Renal cortical epithelial cell (primary cell): ENCODE measurements at places on chromosomes 4 and X.
A peak's percentile ranks its signal among the peaks of the same experiment; 100 is the strongest.

DNA sequence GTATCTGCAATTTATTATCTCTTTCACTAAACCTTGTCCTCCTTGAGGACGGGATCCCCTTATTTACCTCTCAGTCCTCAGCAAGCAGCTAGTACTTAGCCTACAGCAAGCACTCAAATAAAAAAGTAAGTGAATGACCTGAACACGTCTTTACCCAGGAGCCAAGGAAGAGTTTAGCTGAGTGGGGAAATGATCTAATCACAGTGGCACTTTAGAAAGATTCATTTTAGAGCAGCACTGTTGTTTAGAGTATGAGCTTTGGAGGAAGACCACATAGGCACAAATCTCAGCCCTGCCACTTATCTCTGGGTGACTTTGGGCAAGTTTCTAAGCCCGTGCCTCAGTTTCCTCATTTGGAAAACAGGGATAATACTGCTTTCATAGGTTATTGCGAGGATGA, 2.7 kb downstream of the FAM120C start:
- peak; percentile 19 for DNase-seq

DNA sequence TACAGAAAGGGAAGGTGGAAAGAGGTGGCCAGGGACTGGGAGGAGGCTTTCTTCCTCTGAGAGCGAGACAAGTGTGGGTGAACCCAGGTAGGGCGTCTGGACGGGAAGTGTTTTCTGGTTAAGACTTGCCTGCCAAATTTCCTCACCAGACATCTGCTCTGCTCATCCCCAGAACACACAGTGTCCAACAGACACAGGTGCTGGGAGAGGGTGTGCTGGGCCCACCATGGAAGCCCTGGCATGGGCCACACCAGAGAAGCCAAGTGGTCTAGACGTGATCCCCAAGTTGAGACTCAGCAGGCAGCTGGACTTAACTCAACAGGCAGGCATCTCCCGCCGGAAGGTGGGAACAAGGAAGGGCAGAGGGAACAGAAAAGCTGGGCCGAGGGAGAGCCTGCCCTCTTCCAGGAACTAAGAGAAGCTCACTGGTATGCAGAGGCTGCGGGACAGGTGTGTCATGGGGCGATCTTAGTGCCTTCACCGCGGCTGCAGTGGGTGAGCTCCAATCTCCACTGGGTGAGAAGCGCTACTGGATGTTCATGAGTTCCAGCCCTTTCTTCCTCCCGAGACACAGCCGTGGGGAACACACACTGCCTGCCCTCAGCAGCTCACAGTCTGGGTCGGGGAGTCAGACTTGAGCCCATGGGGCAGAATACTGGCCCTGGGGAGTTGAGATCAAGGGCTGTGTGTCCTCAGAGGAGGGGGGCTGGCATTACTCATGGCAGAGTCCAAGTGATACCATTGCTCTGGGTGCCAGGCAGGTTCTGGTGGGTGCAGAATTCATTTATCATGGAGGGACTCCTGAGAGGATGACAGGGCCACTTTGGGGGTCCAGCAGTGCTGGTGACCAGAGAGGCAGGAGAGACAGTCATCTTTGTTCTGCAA, 110.2 kb downstream of the CPZ start:
- no peak for DNase-seq

DNA sequence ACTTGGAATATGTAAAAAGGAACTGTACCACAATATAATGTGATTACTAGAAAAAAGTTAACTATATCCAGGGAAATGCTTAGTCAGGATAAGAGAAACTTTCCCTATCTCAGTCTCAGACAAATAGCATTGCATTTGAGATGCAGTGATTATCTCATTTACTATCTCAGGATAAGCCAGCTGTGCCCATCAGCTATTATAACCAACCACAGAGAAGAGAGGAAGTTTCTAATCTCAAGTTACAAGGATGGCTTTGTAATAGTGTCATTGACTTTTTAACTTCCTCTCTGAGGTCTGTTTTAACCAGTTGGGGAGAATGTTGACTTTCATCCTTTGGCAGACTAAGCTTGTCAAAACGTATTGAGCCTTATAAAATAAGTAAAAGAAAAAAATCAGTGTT, 56.5 kb downstream of the SNX25 start:
- DNase-seq = peak; percentile 16

DNA sequence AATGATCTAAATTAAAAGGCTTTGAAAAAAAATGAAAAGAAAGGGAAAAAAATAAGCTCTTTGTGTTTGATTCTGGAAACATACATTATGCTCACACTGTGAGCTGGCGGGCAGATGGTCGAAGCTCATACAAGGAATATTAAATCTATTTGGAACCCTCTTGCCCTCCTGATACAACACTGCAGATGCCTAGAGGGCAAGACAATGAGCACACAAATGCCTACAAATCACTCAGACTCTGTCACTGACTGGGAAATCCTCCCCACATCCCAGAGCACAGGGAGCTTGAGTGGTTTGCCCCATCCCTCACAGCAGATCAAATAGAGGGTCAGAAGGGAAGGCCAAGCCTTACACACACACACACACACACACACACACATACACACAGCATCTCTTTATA, 320.4 kb downstream of the HNRNPD start:
- DNase-seq = no peak

DNA sequence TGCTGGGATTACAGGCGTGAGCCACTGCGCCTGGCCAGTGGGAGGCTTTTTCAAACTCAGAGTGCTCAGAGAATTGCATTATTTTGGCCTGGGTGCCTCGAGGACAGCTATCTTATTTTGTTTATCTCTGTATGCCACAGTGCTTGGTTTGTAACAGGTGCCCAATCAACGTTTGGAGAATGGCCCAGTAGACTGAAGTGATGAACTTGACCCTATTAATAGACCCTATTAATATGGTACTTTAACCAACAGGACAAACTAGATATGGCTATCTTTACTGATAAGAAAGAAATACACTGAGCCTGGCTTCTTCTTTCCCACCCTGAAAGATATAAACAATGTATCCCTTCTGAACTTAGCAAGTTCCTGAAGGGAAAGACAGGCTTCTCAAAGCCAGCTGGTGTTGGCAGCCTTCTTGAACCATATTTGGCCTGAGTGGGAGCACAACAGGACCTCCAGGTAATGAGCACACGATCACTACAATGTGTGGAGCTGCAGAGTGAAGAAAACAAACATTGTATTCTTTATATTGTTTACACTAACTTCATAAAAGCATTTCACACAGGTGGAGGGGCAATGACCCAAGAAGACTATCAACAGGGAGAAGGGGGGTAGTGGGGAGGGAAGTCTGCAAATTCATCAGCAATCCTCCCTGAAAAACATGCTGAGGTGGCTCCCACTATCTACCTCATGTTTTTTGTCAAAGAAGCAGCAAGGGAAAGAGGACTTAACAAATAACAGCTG, 41.7 kb downstream of the PRPS1 start:
- no peak for DNase-seq

- peak; percentile 98 for DNase-seq
Observed at GRCh38 chr4:186676531-186677161, 47.0 kb downstream of the FAT1 start.

DNA sequence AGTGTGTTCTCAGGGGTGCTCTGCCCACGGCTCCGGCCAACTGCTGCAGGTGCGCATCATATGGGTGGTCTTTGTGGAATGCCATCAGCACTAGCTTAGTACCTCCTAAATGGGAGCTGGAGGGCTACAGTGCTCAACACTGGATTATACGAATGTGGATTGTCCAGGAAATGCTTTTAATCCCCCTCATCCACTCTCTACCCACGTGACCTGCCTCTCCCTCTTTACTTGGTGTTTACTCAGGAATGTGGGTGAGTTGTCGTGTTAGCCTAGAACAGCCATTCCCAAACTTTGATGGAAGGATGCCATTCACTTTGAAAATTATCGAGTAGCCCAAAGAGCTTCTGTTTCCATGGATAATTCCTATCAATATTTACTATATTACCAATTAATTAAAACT, 150.8 kb downstream of the PTTG2 start:
- DNase-seq = no peak

DNA sequence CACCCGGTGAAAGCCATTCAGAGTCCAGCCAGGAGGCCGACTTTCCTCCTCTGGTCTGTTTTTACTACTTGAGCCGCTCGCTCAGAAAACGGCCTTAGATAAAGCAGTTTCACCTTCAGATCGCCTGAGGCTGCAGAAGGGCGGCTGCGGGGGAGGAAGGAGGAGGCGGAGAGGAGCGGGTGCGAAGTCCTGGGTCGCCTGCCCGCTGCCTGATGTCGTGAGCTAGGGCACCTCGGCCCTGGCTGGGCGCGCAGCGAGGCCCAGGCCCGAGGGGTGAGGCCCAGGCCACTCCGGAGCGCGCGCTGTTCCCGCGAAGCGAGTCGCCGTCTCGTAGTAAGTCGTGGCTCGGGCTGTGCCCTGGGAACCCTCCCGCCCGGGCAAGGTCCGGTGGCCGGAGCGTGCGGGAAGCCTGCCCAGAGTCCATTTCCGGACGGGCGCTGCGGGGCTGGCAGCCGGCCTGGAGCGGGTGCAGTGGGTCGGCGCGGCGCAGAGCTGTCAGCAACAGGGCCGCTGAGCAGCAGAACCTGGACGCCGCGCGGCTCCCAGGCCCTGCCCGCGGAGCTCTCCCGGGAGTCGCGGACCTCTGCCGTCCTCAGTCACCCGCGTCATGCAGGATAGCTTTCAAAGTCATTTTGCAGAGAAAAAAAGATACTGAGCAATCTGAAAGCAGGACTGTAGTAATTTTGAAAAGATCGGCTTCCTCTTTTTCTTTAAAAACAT, 18.6 kb downstream of the TRIM2 start:
- no peak for DNase-seq

DNA sequence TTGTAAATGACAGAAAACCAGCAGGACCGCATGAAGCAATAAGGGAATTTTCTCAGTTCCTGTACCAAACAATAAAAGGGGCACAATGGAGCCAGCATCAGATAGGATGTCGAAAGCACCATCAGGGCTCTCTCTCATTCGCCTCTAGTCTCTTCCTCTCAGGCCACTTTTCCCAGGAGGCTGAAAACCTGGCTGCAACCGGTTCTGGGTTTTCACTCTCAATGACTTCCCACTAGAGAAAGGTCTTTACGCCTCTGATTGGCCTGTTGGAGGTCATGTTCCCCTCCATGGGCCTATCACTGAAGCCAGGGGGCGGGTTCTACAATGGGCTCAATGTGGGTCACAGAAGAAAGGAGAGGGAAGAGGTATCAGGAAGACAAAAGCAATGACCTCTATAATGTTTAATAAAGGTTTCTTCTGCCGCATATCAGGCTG, 29.3 kb downstream of the ZNF827 start:
- DNase-seq = peak; percentile 89

DNA sequence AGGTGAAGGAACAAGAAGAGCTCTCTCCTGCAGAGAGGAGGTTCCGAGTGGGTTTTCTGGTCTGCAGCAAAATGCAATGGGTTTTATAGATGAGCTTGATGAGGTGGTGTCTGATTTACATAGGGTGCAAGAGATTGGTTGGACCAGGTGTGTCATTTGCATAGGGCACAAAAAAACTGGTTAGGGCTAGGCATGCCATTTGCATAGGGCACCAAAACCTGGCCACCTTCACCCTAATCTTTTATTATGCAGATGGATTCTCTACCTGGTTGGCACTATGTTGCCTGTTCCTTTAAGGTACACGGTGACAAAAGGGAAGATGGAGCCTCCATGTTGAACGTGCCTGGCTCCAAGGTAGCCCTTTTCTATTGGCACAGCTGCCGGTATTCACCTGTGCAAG, 94.5 kb upstream of the PRKX start:
- no peak for DNase-seq

DNA sequence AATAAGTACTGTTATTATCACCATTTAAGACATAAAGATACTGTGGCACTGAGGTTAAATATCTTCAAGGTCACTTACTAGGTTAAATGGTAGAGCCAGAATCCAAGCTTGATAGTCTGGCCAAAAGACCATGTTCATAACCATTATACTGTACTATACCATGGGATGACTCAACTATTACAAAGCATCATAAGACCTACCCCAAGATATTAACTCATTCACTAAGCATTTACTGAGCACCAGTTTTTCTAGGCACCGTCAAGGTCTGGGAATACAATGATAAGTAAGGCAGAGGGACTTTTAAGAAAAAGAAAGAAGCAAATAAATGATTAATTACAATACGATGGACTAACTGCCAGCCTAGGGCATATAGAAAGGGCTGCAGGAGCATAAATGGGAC, 95.5 kb upstream of the KCTD8 start:
- DNase-seq = no peak

GRCh38 chrX:19152762-19153161, 30.5 kb upstream of the ADGRG2 start:
- DNase-seq = peak; percentile 57

GRCh38 chr4:173332021-173332487, 2.1 kb downstream of the HMGB2 start:
- no peak for DNase-seq

GRCh38 chrX:124737771-124738170, 391.4 kb downstream of the SH2D1A start:
- no peak for DNase-seq

- no peak for DNase-seq
Observed at GRCh38 chr4:107069049-107069448, 32.9 kb upstream of the DKK2 start.

GRCh38 chr4:182918044-182918607, 940 bp upstream of the DCTD start:
- peak; percentile 42 for DNase-seq

DNA sequence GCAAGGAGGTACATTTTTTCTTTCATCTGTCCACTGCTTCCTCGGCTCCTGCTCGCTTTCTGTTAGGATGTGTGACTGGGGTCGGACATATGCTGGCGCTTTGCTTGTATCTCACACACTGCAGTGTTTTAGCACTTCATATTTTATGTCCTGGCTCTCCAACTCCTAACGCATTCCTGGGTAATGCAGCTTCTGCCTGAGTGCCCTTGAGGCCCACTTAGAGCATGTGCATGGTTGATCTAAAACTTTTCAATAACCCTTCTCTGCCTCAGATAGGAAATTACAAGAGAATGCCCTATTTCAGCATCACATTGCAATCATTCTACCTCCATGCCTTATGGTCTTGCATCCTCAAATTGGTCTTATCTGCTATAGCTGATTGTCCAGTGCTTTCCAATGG, 65.3 kb downstream of the NEIL3 start:
- DNase-seq = no peak

DNA sequence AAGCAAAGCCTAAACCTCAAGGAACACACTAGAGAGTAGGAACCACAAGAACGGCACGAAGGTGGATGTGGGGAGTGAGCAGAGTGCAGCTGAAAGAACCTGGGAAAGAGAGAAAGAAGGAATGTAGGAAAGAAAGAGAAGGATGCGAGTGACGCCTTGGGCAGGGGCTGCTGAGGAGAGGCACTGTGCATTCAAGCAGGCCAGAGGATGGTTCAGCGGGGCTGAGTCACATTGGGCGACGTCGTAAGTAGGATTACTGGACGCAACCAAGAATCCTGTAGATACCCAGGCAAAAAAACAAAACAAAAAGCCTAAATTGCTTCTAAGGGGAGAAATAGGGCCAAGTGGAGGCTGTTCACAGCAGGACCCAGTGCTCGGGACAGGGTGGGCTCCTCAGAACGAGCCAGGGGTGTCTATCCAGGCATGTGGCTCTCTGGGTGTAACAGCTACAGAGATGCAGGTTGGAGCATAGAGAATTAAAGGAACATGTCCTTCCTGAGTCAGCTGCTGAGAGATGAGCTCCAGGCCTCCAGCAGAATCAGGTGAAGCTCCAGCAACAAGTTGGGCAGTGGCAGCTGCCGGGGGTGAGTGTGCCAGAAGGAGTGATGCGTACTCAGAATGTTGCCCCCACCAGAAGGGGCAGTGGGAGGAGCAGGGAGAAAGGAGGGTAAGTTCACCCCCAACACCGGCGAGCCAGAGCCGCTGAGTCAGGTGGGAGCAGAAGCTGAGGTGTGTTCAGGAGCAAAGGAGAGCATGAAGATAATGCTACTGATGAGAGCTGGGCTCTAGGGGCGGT, 38.6 kb downstream of the NELFA start:
- DNase-seq = no peak

GRCh38 chr4:111556141-111556781, 589.0 kb upstream of the FAM241A start:
- DNase-seq = no peak

- peak; percentile 32 for DNase-seq
Observed at GRCh38 chr4:23680671-23681518, 209.0 kb downstream of the PPARGC1A start.
